Activated CD4-positive, alpha-beta T cell treated with anti-CD3 and anti-CD28 coated beads, Interleukin-2, amount 10 ng/mL, durations not matched to agents 7 days and 5 days (primary cell): ENCODE measurements at places on chromosomes 6 and 20. TPM values are rescaled to one million over a fixed set of nuclear protein-coding genes. Genes with fewer than 3 reads are reported as not detected.

- no peak for DNase-seq
- H3K4me1 ChIP-seq = no peaks in the 10 kb centered on the region
- H3K27ac ChIP-seq = no peak overlapping the region
- H3K36me3 ChIP-seq = no peaks in the 10 kb centered on the region
- no peaks in the 10 kb centered on the region for H3K27me3 ChIP-seq
Observed at GRCh38 chr20:50624351-50625016, 66.9 kb downstream of the RIPOR3 start.

GRCh38 chr20:43724383-43724782 lies 2.4 kb downstream of the GTSF1L start:
- no peak overlapping the region for H3K27ac ChIP-seq
- H3K4me3 ChIP-seq = no peak overlapping the region
- DNase-seq = no peak
- H3K36me3 ChIP-seq = peaks cover 3% of the 10 kb centered on the region
- H3K27me3 ChIP-seq = no peaks in the 10 kb centered on the region

- H3K4me3 ChIP-seq = peak within 1 kb of the TSS; percentile 78
- no peaks in the 10 kb centered on the region for H3K36me3 ChIP-seq
- peaks cover 58% of the 10 kb centered on the region for H3K4me1 ChIP-seq
- peak; percentile 35 for DNase-seq
Observed at GRCh38 chr6:26087284-26088115, at the start of gene HFE. TSS of gene HFE (plus strand) at chr6:26087429. CDS start at chr6:26087441, 12 bp downstream.

DNA sequence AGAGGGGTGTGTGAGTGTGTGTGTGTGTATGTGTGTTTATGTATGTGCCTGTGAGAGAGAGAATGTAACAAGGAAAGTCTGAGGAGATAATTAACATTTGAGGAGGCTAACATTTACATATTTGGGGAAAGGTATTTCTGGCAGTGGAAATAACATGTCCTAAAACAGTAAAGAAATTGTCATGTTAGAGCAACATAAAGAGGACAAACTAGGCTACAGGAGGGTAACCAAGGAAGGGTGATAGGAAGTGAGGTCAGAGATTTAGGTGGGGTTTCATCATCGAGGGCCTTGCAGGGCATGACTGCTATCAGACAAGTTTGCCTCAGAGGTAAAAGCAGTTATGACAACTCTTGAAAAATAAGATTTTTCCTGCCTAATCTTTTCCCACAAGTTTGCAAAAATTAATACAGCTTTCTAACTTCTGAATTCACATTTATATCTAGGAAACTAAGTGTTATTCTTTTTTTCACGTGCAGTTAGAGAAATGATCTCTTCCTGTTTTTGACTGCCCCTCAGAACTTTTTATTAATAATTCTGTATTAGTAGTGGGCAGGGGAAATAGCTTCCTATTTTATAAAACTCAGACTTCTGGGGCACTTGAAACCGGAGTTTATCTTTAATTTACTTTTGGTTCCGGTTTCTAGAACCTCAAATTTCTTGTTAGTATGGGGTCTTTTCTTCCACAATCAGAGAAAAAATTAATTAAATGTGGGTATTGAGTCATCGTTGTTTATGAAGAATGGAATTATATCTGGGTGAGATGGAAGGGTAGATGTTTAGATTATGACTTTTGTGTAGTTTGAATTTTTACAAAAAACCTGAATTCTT lies 30.5 kb upstream of the RHAG start:
- no peak overlapping the region for H3K4me3 ChIP-seq
- H3K36me3 ChIP-seq = no peaks in the 10 kb centered on the region
- no peaks in the 10 kb centered on the region for H3K4me1 ChIP-seq
- H3K27me3 ChIP-seq = no peaks in the 10 kb centered on the region
- no peak for DNase-seq

GRCh38 chr6:2625581-2625980 lies 125.1 kb downstream of the MYLK4 start:
- no peaks in the 10 kb centered on the region for H3K36me3 ChIP-seq
- H3K27ac ChIP-seq = no peak overlapping the region
- H3K27me3 ChIP-seq = peaks cover 3% of the 10 kb centered on the region
- no peaks in the 10 kb centered on the region for H3K4me1 ChIP-seq

GRCh38 chr6:113205553-113205952 lies 651.6 kb upstream of the MARCKS start:
- no peak overlapping the region for H3K27ac ChIP-seq
- H3K27me3 ChIP-seq = no peaks in the 10 kb centered on the region
- H3K36me3 ChIP-seq = no peaks in the 10 kb centered on the region
- no peak for DNase-seq

DNA sequence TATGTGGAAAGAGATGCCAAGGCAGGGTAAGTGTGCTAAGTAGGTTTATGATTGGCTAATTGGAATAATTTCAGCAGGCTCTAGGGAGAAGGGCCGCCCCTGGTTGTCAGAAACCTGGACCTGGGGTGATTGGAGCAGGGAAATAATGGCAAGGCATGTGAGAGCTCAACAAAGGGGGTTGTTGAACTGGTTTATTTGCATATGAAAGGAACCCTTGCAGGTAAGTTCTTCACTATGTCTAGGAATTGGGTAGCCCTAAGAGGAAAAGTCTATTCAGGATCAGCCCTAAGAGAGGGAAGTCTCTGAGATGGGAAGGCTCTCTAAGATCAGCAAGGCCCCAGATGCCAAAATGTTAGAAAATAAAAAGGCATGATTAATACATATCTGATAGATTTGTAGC lies 175.4 kb upstream of the PRND start:
- H3K27me3 ChIP-seq = peaks cover 32% of the 10 kb centered on the region
- no peak overlapping the region for H3K4me3 ChIP-seq
- H3K27ac ChIP-seq = no peak overlapping the region
- no peak for DNase-seq

DNA sequence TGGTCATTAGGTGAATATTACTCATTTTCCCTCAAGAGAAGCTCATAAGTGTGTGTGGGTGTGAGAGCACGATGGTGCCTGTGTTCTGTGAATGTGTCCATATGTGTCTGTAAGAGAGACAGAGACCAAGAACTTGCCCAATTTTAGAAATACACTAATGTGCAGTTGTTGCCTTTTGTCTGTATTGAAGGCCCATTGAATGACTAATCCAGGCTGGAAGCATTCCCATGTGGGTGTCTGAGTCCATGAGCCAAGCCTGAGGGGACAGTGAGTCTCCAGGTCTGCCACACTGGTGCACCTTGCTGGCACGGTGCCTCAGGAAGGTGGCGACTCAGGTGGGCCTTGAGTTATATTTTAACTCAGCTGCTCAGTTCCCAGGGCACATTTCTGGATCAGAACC lies 25.5 kb upstream of the ASXL1 start:
- peaks cover 31% of the 10 kb centered on the region for H3K36me3 ChIP-seq
- no peaks in the 10 kb centered on the region for H3K27me3 ChIP-seq
- H3K4me3 ChIP-seq = no peak overlapping the region
- H3K27ac ChIP-seq = peak overlapping the region; percentile 38
- peaks cover 33% of the 10 kb centered on the region for H3K4me1 ChIP-seq

DNA sequence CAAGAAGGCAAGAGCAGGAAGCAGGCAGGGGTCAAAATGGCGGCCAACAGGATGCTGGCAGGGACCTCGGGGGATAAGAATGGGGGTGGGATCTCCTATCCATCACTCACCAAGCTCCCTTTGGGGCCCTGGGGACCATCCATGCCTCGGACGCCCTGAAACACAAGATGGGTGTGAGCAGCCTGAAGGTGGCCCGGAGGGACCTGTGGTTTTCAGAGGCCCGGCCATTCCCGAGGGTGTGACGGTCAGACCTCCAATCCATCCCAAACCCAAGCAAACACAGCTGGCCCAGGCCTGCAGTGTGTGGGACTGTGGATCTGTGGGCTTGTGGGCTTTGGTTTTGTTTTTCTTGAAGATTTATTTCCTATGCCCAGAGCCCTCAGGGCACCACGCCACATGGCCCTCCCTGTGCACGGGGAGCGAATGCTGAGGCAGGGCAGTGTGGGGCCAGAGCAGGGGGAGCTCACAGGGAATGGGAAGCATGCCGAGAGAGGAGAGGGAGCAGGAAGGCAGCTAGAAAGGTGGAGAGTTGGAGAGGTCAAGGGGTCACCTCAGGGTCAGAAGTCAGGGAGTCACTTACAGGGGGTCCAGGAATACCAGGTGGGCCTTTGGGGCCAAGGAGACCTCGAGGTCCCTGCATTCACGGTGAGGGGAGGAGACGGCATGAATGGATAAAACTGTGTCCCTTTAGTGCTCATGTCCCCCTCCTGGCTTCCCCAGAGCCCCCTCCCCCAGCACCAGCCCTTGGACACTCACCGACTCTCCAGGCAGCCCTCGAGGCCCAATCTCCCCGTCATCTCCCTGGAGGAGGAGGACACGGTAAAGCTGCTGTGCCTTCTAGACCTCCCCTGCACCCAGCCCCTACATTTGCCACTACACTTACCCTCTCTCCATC lies 14.5 kb downstream of the COL11A2 start:
- H3K27me3 ChIP-seq = peaks cover 3% of the 10 kb centered on the region
- H3K36me3 ChIP-seq = peaks cover 3% of the 10 kb centered on the region
- no peak for DNase-seq
- H3K4me1 ChIP-seq = peaks cover 2% of the 10 kb centered on the region
- H3K4me3 ChIP-seq = no peak overlapping the region

- no peaks in the 10 kb centered on the region for H3K27me3 ChIP-seq
- H3K27ac ChIP-seq = no peak overlapping the region
- no peak for DNase-seq
Observed at GRCh38 chr6:2947445-2947844, 23.9 kb downstream of the SERPINB6 start.

GRCh38 chr6:12009180-12009685 lies 2.9 kb upstream of the HIVEP1 start:
- H3K36me3 ChIP-seq = peaks cover 3% of the 10 kb centered on the region
- H3K27me3 ChIP-seq = no peaks in the 10 kb centered on the region
- H3K4me1 ChIP-seq = peaks cover 36% of the 10 kb centered on the region
- H3K27ac ChIP-seq = peak overlapping the region; percentile 99

DNA sequence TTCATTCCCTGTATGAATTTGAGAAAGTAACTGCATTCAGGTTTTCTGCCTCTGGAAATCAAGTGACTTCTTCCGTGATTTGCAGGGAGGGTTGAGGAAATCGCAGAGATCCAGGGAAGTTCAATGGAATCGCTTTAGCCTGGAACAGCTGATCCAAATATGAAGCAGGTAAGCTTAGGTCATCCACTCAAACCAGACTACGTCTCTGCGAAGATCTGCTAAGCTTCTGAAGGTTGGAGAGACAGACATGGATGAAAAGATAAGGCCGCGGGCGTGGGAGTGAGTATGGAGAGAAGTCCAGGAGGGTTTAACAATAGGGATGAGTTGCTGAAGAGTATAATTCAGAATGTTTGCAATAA lies 34.2 kb upstream of the BTN3A2 start:
- H3K27ac ChIP-seq = no peak overlapping the region
- peaks cover 63% of the 10 kb centered on the region for H3K4me1 ChIP-seq
- peak overlapping the region; percentile 74 for H3K4me3 ChIP-seq

DNA sequence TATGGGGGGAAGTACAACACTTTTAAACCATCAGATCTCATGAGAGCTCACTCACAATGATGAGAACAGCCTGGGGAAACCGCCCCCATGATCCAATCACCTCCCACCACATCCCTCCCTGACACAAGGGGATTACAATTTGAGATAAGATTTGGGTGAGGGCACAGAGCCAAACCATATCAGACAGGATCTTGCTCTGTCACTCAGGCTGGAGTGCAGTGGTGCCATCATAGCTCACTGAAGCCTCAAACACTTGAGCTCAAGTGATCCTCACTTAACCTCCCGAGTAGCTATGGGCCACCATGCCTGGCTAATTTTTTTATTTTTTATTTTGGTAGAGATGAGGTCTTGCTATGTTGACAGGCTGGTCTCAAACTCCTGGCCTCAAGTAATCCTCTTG lies 5.1 kb upstream of the IYD start:
- H3K36me3 ChIP-seq = no peaks in the 10 kb centered on the region
- no peak overlapping the region for H3K4me3 ChIP-seq
- H3K4me1 ChIP-seq = no peaks in the 10 kb centered on the region
- H3K27ac ChIP-seq = no peak overlapping the region

- no peaks in the 10 kb centered on the region for H3K4me1 ChIP-seq
- H3K36me3 ChIP-seq = no peaks in the 10 kb centered on the region
- H3K4me3 ChIP-seq = no peak overlapping the region
- DNase-seq = no peak
- peaks cover 2% of the 10 kb centered on the region for H3K27me3 ChIP-seq
Observed at GRCh38 chr6:21733311-21733710, 139.8 kb downstream of the SOX4 start.

GRCh38 chr6:141988954-141989705 lies 143.6 kb upstream of the GJE1 start:
- H3K27ac ChIP-seq = no peak overlapping the region
- DNase-seq = peak; percentile 43
- H3K27me3 ChIP-seq = no peaks in the 10 kb centered on the region
- H3K4me3 ChIP-seq = no peak overlapping the region
- no peaks in the 10 kb centered on the region for H3K36me3 ChIP-seq

GRCh38 chr20:43915211-43916072 lies 790 bp downstream of the TOX2 start:
- no peak overlapping the region for H3K27ac ChIP-seq
- H3K36me3 ChIP-seq = no peaks in the 10 kb centered on the region
- H3K4me3 ChIP-seq = peak overlapping the region; percentile 68
- H3K4me1 ChIP-seq = peaks cover 19% of the 10 kb centered on the region
- peak; percentile 21 for DNase-seq
- H3K27me3 ChIP-seq = peaks cover 71% of the 10 kb centered on the region

Gene ZBTB2
- 28.3 TPM for total RNA-seq

Gene ROS1
- total RNA-seq = not detected

Gene RBPJL
- total RNA-seq = not detected

Gene BEND6
- not detected for total RNA-seq

Gene SGK2
- 0.37 TPM for total RNA-seq

Gene RNF146
- total RNA-seq = 25.8 TPM

Gene ADTRP
- 2.5 TPM for total RNA-seq

Gene ASIP
- total RNA-seq = not detected

Gene COL21A1
- total RNA-seq = not detected

Gene GFOD1
- total RNA-seq = 2.4 TPM
